ENCODE measurements at places on chromosomes 5 and 9.
A peak's percentile ranks its signal among the peaks of the same experiment; 100 is the strongest.

DNA sequence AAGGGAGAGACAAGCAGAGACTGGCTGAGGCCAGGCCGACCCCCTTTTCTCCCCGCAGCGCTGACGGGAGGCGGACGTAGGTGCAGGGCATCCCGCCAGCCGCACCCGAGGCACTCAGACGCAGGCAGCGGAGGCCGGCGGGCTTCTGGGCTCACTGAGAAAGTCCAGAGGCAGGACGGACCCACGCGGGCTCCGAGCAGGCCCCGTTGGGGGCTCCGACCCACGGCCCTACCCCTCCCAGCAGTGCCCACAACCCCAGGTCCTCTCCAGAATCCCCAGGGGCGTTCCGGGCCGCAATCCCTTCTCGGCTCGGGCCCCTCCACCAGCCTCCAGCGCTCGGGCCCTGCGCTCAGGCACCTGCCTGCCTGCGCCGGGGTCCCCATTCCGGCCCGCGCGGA lies 543 bp downstream of the MTMR12 start:
- peak; percentile 42 for DNase-seq

- no peak for DNase-seq
Observed at GRCh38 chr5:37662362-37662761, 177.5 kb downstream of the GDNF start.

GRCh38 chr9:34123682-34124081 lies 2.8 kb downstream of the DCAF12 start:
- peak; percentile 68 for DNase-seq

- no peak for DNase-seq
Observed at GRCh38 chr5:71778678-71779276, 59.7 kb downstream of the CARTPT start.

DNA sequence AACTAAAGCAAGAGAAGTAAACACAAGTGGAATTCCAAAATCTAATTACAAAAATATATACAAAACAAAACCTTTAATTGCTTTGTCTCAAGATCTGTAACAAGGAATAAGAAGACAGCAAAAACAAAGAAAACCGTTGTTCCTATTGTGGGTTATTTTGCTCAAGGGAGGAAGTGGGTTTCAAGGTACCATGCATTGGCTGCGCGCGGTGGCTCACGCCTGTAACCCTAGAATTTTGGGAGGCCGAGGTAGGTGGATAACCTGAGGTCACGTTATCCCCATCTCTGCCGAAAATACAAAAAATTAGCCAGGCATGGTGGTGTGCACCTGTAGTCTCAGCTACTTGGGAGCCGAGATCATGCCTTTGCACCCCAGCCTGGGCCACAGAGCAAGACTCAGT lies 12.1 kb upstream of the IQGAP2 start:
- no peak for DNase-seq

GRCh38 chr5:95331358-95331757 lies 46.5 kb upstream of the MCTP1 start:
- no peak for DNase-seq

- DNase-seq, result peak; percentile 28
Observed at GRCh38 chr9:72305102-72305546, 59.9 kb downstream of the ZFAND5 start.

DNA sequence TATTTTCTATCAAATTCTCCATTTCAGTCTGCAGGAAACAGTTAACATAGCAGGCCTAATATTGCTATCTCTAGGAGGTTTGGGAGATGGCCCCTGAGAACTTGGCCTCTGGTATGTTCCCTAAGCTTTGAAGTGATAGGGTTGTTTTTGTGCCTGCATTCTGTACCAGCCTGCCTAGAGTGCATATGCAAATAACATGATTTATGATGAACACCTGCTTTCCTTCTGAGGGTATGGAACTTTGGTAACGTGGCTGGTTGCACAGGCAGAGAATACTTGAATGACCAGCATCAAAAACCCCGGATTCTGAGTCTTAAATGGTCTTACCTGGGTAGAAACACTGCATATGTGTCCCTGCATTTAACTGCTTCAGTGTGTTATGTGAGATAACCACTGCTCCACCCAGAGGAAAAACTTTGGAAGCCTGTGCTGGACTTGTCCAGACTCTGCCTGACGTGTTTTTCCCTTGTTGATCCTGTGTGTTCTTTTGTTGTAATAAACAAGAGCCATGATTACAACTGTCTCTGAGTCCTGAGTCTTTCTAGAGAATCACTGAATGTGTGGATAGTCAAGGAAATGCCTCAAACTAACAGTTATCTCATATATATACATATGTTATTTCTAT lies 111.3 kb upstream of the ABCA1 start:
- no peak for DNase-seq

GRCh38 chr5:71887680-71888079 lies 168.6 kb downstream of the CARTPT start:
- peak; percentile 63 for DNase-seq

Data from CD4-positive, alpha-beta T cell treated with Interleukin-1 beta for 1 hour (primary cell).